ENCODE measurements at places on chromosomes 1 and 21. TPM values are rescaled to one million over a fixed set of nuclear protein-coding genes. Genes with fewer than 3 reads are reported as not detected.

The SPOCD1 gene
- 47.2 TPM for total RNA-seq

The SUSD4 gene
- not detected for total RNA-seq

The PTPRC gene
- not detected for total RNA-seq

The CAPN8 gene
- not detected for total RNA-seq

The OR2T33 gene
- total RNA-seq, result not detected

The FYB2 gene
- not detected for total RNA-seq

The KRTAP12-2 gene
- total RNA-seq, result not detected

The FLAD1 gene
- 27.8 TPM for total RNA-seq

The GUCA2A gene
- total RNA-seq, result not detected

The TLCD4 gene
- 0.07 TPM for total RNA-seq

The AZIN2 gene
- total RNA-seq, result 1.9 TPM
